ENCODE measurements at places on chromosomes 4 and X. TPM values are rescaled to one million over a fixed set of nuclear protein-coding genes. Genes with fewer than 3 reads are reported as not detected.

NUDT10 gene
- 0.20 TPM for total RNA-seq

IBSP gene
- total RNA-seq = not detected

CLNK gene
- not detected for total RNA-seq

TDO2 gene
- not detected for total RNA-seq

CTAG1A gene
- not detected for total RNA-seq

EXOC1L gene
- total RNA-seq = not detected

XK gene
- 8.7 TPM for total RNA-seq

UGT2B15 gene
- not detected for total RNA-seq

DCAF4L1 gene
- 0.32 TPM for total RNA-seq

SLIT2 gene
- total RNA-seq = 8.5 TPM

PDLIM3 gene
- 123 TPM for total RNA-seq

ARHGAP6 gene
- total RNA-seq = 2.8 TPM

Data from left ventricle myocardium superior (tissue), 1 donor.